ENCODE measurements at places on chromosomes 7 and 10.

DNA sequence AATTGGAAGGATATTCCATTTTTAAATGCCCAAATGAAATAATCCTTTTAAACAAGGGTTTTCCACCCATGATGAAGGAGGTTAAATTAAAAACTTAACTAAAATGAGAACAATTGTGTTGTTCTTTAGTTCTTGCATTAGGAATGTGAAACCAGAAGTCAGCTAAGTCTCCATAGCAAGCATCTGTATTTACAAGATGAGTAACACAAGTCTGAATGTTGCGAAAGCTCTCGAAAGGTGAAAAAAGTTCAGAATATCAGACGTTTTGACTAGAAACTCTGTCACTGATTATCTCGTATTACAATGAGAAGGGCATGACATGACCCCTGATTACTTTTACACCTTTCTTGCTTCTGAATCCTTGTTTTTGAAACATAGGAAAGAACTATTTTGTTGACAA is 149.6 kb downstream of the BICC1 start:
- DNase-seq = peak; percentile 87

GRCh38 chr10:79167537-79167936 is 98.8 kb downstream of the ZMIZ1 start:
- no peak for DNase-seq

DNA sequence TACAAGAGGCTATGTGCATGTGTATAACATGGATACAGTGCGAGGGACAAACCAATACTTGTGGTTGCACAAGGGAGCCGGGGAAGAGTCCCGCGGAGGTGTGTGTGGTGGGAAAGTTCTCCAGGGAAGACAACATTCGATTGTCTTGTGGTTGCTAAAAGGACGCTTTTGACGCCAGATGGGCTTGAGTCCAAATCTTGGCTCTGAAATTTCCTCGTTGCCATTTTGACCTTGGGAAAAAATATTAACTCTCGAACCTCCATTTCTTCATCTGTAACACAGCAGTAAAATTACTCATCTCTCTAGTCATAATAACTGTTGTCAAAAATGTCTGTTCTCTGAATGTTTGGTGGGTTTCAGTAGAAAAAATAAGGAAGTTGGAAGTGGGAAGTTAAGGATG is 16.5 kb downstream of the PLXDC2 start:
- DNase-seq = no peak

GRCh38 chr7:38975944-38976392 is 1.7 kb upstream of the POU6F2 start:
- DNase-seq = no peak

GRCh38 chr10:78071140-78071856 is 37.6 kb downstream of the RPS24 start:
- no peak for DNase-seq

DNA sequence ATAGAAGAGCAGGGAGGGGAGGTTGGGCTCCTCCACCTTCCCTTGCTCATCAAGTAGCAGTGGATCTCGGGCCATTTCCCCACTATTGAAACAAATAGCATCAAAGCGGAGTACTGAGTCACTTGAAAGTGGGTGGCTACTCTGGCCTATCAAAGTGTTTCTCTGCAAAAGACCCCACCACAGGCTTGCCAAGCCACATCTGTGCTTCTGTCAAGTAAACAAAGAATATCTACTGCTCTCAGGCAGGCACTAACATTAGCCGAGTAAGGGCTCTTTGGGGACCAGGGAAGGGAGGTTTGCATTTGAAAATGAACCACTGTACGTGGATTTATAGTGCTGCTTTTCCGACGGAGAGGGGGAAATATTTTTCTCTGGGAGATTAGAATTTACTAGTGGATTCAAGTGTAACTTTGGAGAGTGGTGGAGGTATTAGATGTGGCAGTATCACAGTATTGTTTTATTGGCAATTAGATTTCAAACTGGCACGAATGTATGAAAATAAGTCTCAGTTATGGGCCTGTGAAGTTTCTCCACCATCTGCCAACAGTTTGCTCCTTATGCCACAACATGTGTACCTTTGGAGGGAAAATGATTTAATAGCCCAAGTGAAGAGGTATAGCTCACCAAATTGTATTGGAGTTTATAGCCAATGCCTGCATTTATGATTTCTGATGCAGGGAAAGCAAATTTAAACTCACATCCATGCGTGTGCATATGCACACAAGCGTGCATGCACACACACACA is 97.5 kb downstream of the RPS24 start:
- no peak for DNase-seq

DNA sequence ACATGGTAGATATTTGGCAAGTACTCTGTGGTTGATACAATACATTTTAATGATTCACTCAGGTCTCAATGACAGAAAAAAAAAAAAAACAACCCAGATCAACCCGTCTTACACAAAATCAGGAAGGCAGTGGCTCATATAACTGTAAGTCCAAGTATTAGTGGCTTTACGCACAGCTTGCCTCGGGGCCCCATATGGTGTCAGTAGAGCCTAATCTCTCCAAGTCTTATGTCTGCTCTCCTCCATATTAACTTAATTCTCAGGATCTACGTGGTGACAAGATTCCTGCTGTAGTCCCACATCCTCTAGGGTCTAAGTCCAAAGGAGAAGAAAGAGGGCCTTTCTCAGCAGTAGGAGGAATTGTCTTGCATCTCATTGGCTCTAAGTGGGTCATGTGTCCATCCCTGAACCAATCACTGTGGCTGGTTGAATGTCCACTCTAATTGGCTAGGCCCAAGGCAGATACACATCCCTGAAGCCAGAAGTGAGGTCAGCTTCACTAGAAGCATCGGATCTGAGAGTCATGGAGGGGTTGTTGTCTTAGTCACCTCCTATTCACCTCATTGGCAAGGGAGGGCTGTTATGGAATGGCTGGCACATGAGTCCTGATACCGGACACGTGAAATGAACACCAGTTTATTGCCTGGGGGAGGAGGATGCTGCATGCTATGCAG is 20.5 kb upstream of the PLPP4 start:
- no peak for DNase-seq

- DNase-seq = peak; percentile 84
Observed at GRCh38 chr10:63554657-63555056, 33.5 kb downstream of the REEP3 start.

DNA sequence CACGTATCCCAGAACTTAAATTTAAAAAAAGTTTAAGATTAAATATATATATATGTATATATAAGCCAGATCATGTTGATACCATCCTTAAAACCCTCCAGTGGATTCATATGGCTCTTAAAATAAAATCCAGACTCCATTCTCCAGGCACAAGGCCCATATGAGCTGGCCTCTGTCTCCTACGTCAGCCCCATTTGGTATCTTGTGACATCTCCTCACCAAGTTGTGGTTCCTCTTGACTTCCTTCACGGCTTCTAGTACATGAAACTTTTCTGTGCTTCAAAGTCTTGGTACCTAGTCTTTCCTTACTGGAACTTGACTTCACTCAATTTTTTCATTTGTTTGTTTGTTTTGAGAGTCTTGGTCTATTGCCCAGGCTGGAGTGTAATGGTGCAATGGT is 61.3 kb downstream of the PRLHR start:
- DNase-seq = no peak

- no peak for DNase-seq
Observed at GRCh38 chr7:138900035-138900828, 81.0 kb downstream of the KIAA1549 start.

GRCh38 chr10:78584266-78584665 is 484.5 kb upstream of the ZMIZ1 start:
- no peak for DNase-seq

- DNase-seq = no peak
Observed at GRCh38 chr10:87767253-87767652, 50.8 kb downstream of the ATAD1 start.

GRCh38 chr7:50544992-50545391 is 20.2 kb downstream of the DDC start:
- no peak for DNase-seq

DNA sequence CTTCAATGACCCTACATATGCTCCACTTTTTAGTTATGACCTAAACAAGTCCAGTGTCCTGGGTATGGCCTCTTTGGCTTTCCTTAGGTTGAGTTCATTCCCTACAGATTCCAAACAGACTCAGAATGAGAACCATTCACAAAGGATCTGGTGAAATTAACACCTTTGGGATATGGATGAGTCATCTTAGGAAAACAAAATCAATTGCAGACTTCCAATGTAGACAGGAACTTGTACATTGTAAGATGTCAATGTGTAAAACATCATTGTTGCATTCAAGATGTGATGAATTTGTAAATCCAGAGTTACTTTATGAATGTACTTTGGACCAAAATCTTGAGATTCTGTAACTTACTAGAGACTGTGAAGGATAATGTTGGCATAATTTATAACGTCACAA is 43.4 kb upstream of the HECTD2 start:
- no peak for DNase-seq

DNA sequence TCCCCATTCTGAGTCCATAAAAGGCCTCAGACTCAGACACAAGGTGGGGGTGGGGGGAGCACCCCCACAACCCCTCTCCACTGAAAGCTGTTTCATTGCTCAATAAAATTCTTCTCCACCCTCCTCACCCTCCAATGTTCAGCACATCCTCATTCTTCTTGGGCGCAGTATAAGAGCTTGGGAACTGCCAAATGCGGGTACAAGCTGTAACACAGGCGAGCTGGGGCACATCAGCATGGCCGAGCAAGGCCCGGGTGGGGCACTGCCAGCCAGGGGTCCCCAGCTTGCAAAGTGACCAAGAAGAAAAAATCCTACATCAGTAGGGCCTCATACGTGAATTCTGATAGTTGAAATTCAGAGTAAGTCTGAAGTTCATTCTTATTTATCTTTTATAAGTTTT is 50.1 kb downstream of the CACUL1 start:
- no peak for DNase-seq

GRCh38 chr10:101974091-101974971 is 81.6 kb downstream of the ARMH3 start:
- DNase-seq = no peak

DNA sequence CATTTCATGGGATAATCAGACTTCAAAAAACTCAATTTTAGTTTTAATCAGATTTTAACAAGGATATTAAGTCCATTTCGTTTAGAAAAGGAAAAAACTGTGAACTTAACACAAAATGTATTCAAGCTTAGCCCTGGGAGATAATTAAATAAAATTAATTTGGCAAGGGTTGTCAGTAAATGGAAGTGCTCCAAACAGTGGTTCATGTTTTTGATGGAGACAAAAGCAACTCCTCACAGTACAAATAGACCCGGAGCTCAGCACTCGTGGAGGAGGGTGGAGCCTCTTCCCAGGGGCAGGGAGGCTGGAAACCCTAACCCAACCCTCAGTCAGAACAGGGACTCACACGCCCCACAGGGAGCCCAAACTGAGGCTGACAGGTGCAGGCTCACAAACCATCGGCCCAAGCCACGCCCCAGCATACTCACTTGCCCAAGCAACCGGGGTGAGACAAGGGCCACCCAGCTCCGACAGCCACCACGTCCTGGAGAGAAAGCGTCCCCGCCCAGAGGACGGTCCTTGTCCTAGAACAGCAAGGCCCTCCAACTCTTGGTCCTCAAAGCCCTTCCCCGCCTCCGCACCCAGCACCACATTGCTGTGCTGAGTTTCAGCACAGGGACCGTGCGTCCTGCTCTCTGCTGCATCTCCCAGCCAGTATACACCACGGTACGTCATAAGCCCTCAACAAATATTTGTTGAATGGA is 39.8 kb downstream of the MAD1L1 start:
- no peak for DNase-seq

DNA sequence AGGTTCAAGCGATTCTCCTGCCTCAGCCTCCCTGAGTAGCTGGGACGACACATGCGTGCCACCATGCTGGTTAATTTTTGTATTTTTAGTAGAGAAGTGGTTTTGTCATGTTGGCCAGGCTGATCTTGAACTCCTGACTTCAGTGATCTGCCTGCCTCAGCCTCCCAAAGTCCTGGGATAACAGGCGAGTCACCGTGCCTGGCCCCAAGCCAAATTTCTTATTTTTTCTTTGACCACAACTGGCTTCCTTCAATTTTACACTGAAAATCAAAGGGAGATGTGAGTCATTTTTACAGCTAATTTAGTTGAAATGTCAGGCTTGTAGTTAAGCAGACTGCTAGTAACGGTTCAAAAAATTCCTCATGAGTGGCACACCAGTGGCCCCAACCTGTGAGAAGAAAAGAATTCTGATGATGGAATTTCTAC is 7.8 kb downstream of the RNF216 start:
- DNase-seq = peak; percentile 96

GRCh38 chr10:11164803-11165590 is 147.3 kb downstream of the CELF2 start:
- DNase-seq = no peak

GRCh38 chr7:157442456-157442855 is 105.7 kb downstream of the DNAJB6 start:
- DNase-seq = no peak

DNA sequence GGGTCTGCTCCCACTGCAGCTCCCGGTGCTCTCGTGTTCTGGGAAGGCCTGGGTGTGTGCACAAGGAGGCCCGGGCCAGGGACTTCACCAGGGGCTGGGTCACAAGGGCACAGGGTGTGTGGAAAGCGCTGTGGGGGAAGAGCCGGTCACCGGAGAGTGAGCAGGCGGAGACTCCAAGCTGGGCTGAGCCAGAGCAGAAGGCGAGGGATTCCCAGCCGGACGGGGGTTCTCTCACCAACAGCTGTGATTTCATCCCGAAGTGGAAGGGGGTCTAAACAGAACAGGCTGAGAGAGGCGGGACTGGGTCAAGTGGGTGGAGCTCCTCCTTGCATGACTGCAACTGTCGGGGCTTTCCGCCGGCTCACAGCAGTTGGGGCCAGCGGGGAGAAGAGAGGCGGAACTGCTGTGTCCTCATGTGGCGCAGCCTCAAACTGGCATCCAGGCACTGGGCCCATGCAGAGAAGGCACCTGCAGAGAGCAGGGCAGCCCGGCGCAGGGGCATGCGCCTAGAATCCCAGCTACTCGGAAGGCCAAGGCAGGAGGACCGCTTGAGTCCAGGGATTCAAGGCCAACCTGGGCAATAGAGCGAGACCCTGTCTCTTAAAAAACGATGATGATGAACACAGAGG is 7.6 kb upstream of the ORAI2 start:
- DNase-seq = no peak

- DNase-seq = no peak
Observed at GRCh38 chr10:9189448-9189847, 1135.0 kb downstream of the GATA3 start.

DNA sequence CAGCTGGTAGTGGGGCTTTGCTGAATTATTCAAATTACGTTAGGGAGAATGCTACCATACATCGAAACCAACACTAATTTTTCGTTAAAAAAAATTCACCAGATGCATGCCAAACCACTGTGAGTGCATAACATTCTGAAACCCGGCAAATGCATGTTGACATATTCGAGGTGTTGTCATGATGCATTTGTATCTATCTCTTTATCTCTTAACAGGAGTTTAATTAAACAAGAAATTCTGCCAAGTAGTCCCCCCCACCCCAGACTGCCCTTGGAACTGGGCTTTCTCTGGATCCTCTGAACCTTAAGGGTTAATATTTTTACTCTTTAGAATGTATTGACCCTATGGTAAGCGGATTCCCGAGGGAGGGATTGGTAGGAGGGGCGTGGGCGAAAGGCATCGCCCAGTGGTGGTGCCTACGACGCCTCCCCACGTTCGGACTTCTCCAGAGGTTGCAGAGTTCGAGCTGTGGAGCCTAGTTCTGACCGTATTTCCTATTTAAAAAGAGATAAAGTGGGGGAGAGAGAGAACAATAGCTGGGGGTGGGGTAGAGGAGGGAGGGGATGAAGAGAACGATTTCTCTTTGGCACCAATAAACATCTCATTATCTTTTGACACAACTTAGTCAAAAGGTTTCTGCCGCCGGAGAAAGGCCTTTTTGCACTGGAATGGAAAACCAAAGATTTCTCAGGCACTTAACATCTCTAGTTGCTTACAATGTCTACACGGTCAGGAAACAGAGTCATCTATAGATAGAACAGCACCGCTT is 7.2 kb downstream of the DLX6 start:
- DNase-seq = no peak

- DNase-seq = no peak
Observed at GRCh38 chr7:41592794-41593193, 110.1 kb downstream of the INHBA start.
